HuH-7.5 (cell line): ENCODE measurements at places on chromosomes 13 and 19.

- no peak for DNase-seq
These were observed 485.4 kb downstream of the KLF5 start for GRCh38 chr13:73544175-73544574.

DNA sequence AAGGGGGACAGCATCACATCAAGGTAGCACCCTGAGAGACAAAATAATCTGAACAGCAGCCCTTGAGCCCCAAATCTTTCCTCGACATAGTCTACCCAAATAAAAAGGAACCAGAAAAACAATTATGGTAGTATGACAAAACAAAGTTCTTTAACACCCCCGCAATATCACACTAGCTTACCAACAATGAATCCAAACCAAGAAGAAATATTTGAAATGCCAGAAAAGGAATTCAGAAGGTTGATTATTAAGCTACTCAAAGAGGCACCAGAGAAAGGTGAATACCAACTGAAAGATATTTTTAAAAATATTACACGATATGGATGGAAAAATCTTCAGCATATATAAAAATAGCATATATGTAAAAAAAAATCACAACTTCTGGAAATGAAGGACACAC is 252.9 kb upstream of the SLITRK6 start:
- DNase-seq = no peak

- no peak for DNase-seq
These were observed 141.9 kb downstream of the SUCLA2 start for GRCh38 chr13:47859165-47859564.

GRCh38 chr13:29498426-29499040 is 97.0 kb downstream of the SLC7A1 start:
- no peak for DNase-seq

DNA sequence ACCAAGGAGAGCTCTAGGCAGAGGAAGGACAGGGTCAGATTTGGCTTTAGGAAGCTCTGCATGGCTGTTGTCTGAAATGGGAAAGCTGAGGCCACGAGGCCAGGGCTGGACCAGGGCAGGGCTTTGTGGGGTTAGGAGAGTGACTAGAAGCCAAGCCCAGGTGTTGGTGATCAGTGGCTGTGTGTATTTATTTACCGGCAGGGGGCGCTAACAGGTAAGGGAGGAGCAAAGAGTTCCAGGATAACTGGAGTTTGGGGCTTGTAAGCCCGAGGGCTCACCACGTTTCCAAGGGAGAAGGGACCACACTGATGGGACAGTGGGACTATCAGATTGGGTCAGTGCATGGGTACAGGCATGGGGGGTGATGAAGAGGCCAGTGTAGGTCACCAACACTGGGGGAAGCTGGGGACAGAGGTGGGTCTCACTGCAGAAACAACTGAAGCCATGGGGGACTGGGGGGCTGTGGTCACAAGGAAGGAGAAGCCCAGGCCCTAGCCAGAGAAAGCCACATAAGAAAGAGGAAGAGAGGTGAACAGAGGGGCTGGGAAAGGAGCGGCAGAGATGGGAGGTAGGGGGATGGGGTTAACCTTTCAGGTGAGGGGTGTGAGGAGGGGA is 3.9 kb downstream of the TMEM147 start:
- peak; percentile 92 for DNase-seq

DNA sequence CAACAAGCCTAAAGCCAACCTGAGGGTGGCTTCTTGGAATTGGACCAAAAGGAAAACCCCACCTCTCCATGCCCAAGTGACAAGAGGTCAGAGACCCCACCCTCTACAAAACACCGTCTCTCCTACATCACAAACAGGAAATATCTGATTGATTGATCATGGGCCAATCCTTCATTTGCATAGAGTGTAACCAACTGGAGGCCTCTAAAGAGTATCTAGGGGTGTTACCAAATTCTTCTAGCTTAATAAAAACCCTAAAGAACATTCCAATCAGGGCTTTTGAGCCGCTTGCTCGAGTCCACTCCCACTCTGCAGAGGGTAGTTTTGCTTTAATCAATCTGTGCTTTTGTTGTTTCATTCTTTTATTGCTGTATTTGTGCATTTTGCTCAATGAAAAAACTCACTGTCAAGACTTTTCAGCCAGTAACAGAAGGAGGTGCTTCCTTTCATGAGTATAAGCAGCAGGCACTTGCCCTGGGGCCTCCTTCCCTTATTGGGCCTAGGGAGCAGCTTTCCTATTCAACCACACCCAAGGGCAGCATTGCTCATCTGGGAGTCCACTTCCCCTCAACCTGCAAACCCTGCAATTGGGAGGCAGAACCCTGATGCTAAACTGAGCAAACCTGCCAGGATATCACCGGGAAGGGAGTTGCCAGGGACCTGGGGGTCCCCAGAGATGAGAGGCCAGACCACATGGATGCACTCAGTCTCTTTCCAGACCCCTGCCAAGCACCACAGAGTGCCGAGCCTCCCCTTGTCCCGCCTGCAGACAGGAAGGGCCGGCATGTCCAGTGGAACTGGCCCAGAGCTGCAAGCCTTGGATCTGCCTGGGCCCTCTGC is 154.3 kb upstream of the VSTM2B start:
- DNase-seq = no peak
